ENCODE measurements at places on chromosomes 4 and X.

DNA sequence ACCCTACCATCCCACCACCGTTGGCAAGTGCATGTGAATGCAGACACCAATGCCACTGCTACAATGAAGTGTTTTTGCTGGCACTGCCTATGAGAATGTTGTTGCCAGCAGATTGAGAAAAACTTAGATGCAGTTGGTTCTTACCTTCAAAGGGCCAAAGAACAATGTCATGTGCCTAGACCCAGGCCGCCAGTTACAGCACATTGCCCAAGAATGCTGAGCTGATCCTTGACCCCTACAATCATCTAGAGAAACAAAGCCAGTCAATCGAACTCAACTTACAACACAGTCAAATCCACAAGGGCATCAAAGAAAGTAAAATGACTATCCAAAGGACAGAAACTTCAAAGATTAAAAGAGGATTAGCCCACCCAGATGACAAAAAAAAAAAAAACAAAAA lies 102.4 kb upstream of the SPIN4 start:
- no peak for DNase-seq

DNA sequence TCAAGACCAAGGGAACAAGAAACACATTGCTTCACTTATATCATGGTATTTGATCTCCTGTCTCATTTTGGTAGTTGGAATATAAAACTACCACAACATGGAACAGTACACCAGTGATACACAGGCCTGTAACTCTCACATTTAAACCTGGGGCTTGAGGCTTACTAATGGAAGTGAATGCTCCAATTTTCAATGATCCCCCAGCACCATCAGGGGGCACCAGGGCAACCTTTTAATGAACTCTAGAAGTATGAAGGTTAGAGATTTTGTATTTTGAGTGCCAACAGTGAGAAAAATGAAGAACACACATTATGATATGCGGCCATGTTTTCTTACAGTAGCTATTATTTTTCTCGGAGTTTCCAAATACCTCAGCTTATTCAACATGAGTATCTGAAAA lies 50.7 kb downstream of the C4orf33 start:
- no peak for DNase-seq

GRCh38 chr4:38132107-38132673 lies 172.0 kb downstream of the PTTG2 start:
- no peak for DNase-seq

DNA sequence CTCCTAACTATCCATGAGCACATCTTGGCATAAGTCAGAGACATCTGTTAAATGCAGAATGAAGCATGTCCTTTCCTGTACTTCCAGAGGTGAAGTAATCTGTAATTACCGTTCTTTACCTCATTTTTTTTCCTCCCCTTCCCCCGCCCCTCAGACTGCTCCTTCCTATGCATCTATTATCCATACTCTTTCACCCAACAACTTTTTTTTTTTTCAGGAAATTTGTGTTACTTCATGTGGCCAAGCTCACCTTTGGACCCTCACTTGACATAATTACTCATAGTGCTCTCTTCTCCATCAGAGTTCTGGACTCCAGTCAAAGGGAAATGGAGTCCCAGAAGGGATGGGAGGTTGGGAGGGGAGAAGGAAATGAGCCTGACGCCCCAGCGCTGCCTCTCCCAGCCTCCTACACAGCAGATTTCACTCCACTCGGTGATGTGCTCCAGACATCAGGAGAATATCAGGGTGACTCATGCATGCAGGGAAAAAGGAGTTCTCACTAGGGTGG lies 568.8 kb downstream of the STIM2 start:
- no peak for DNase-seq

DNA sequence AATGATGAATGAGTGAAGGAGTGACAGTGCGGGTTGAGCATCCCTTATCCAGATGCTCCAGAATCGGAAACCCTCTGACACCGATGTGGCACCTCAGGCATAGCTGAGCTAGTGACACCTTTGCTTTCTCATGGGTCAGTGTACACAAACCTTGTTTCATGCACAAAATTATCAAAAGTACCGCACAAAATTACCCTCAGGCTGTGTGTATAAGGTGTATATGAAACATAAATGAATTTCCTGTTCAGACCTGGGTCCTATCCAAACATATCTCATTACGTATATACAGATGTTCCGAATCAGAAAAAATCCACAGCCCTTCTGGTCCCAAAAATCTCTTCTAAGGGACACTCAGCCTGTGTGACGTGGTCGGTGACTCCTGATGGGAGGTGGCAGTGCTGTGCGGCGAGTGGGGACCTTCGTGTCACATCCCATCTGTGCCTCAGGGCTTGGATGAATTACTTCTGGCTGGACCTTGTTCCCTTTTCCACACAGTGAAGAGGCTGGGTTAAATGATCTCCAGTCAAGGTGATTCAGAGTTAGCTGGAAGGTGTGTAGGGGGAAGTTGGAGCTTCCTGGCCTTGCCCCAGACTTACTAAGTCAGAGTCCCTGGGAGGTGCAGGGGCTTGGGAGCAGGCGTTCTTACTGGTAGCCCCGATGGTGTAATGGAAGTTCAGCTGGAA lies 18.8 kb downstream of the RGS12 start:
- no peak for DNase-seq
